ENCODE measurements at places on chromosomes 11 and 22.
A peak's percentile ranks its signal among the peaks of the same experiment; 100 is the strongest.

DNA sequence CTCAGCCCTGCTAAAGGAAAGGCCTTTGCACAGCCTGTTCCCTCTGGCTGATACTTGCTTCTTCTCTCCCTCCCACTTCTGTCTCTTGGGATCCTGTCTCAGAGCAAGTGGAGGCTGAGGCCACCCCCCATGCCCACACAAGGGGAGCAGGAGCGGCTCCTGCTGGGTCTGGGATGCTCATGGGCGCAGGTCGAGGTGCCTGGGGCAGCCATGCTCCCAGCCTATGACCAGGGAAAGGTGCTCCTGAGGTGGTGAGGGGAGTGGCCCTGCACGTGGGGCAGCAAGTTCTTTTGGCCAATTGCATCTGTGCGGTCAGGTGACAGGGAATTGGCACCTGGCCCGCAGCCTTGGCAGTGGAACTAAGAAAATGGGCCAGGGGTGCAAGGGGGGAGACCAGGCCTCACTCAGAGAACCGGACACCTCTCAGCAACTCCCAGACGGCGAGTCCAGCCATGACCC, 1.5 kb downstream of the MAPK11 start:
- no peak for DNase-seq

DNA sequence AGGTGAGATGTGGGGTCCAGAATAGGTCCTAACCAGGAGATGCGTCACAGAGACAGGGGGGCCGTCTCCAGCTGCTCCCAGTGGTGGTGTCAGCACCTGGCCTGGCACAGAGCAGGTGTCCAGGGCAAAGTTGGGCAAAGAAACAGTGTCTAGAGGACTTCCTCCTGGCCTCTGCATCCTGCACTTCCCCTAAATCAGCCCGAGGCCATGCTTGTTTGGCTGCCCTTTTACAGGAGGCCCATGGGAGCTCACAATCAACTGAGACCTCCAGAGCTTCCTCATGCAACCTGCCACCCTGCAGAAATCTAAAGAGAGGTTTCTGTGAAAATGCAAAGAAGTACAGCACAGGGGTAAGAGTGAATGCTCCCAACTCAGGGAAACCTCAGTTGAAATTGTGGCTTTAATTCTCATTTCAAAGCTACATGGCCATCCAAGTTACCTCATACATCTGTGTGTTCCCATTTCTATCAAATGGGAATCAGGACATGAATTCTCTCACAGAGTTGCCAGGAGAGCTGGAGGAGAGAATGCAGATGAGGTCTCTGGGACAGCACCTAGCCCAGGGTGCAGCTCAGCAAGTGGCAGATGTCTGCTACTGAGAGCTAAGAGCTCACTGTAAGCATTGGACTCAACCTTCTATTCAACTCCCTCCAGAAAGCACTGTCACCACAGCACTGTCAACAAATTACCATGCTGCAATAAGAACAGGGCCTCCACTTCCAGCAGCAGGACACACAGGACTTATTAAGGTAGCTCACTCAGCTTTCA, 32.6 kb downstream of the TCIRG1 start:
- no peak for DNase-seq

DNA sequence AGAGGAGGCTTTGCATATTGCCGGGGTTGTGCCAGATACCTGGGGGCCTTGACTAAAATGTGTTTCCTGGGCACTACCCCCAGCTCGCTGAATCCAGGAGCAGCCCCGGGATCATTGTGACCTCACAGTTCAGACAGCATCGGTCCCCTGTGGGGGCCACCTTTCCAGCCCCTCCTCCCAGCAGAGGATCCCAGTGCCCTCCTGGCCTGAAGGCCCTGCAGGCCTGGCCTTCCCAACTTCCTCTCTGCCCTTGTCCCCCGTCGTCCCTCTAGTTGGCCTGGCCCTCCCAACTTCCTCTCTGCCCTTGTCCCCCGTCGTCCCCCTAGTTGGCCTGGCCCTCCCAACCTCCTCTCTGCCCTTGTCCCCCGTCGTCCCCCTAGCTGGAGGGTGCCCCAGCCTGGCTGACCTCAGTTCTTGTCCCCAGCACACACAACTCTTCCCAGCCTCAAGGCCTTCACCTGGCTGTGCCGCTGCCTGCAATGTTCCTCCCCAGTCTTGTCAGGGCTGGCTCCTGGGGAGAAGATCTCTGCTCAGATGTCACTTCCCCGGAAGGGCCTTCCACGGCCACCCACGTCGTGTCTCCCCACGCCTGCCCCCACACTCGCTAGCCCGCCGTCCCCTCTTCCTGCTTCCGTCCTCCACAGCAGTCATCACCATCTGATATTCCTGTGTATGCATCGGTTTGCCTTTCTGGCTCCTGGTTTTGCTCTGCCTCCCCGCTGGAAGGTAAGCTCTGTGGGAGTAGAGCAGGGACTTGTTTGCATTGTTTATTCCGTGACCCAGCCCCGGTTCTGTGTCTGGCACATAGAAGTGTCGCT, 12.6 kb upstream of the ANO1 start:
- DNase-seq = no peak

DNA sequence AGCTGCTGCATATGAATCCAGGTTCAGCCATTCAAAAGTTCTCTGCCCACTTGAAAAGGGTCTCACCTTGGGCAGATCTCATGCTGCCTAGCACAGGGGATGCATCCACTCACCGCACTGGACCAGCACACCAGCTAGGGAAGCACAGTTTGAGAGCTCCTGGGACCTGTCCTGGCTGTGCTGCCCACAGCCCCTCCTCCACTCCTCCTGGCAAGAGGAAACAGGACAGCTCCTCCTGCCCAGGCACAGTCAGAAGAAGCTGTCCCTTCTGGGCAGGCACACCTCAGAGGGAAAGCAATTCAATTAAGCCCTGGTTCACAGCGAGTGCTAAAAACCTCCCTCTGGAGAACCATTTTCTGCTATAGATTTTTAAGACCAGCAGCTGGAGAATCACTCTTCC, 146.7 kb downstream of the ST3GAL4 start:
- no peak for DNase-seq

- no peak for DNase-seq
Measured at GRCh38 chr11:132576706-132577105, 955.6 kb downstream of the OPCML start.

DNA sequence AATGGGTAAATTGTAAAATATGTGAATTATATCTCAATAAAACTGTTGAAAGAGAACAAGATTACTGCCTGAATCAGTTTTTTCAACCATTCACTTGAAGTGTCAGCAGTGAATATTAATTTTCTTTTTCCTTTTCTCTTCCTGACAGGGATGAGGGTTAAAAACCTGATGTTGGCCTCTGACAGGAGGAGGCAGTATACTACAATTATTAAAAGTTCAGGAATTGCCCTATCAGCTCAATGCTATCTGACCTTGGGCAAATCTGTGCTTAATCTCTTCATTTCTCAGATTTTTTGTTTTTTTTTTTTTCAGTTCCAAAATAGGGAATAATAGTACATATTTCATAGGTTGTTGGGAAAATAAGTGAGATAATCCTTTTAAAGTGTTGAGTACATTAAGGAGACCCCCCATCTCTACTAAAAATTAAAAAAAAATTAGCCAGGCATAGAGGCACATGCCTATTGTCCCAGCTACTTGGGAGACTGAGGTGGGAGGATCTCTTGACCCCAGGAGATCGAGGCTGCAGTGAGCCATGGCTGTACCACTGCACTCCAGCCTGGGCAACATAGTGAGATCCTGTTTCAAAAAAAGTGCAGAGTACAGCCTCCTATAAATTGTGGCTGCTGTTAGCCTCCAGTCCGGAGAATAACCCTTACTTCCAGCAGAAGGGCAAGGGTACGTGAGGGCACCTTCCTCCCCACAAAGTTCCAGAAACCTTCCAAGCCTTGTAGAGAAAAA, 48.8 kb downstream of the TRIM44 start:
- no peak for DNase-seq

DNA sequence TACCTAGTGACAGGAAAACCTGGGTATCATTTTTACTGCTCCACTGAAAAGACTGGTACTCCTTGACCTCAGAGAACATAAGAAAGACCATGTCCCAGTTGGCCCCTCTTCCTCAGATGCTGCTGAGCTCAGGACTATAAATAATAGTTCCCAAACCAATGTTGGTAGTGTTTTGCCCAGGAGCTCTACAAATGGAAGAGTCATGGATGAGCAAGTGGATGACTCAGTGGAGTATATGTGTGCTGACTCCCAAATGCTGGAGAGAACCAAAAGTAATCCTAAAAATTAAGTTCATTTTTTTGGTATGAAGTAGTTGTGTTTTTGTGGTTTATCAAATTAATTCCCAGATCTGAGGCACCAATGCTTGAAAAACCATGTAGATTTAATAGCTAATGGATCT, 482.0 kb downstream of the KCNA4 start:
- DNase-seq = no peak

- no peak for DNase-seq
Measured at GRCh38 chr11:124482362-124483147, 37.1 kb upstream of the OR8B8 start.

GRCh38 chr11:126702165-126702720, 298.3 kb downstream of the KIRREL3 start:
- no peak for DNase-seq

- DNase-seq = no peak
Measured at GRCh38 chr22:48053486-48053885, 1291.0 kb downstream of the TBC1D22A start.

DNA sequence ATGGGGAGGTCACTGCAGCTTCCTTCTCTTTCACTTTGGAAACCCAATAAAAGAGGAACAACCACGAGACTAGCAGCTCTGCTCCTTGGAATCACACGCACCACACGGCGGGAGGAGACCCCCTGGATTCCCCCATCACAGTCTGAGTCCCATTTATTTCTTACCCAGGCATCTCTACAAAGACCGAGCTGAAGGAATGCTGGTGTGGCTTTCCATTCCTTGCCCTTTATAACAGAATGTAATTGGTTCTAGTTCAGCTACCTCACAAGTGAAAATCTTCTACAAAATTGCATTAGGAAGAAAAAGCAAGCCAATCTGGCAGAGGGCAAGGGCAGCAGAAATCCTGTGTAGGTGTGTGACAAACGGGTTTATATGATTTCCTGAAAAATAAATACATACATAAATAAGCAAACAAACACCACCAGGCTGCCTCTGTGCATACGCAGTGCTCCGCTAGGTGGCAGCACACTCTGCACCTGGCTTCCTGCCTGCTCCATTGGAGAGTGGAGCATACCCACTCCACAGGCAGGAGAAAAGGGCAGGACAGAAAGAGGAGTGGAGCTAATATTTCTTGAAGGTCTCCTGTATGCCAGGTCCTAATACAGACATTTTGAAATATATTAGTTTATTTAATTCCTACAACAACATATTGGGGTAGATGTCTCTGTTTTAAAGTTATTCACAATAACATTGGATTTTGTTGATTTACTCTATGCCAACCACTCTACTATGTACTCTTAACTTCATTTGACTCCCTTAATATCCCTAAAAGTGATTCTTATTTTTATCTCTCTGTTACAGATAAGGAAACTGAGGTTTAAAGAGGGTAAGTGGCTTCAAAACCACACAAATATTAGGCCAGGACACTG, 673.1 kb downstream of the KCNA4 start:
- peak; percentile 1 for DNase-seq

DNA sequence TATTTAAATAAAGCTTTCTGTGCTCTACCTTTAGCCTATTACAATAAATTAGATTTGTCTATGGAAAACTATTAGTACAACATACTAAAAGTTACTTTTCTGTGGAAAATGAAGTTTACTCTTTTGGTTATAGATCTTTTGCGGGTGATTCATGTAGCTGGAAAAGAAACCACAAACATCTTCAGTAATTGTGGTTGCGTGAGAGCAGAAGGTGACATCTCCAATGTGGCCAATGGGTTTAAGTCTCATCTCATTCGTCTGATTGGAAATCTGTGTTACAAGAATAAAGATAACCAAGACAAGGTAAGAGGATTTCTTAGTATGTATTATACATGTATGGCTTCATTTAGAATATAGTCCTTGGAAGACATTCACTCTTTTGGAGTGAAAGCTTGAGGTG, 68.6 kb downstream of the ATXN10 start:
- DNase-seq = no peak

GRCh38 chr11:16299884-16300782, 56.2 kb downstream of the SOX6 start:
- no peak for DNase-seq

GRCh38 chr11:68026391-68027105, 3.9 kb upstream of the NDUFS8 start:
- DNase-seq = no peak

DNA sequence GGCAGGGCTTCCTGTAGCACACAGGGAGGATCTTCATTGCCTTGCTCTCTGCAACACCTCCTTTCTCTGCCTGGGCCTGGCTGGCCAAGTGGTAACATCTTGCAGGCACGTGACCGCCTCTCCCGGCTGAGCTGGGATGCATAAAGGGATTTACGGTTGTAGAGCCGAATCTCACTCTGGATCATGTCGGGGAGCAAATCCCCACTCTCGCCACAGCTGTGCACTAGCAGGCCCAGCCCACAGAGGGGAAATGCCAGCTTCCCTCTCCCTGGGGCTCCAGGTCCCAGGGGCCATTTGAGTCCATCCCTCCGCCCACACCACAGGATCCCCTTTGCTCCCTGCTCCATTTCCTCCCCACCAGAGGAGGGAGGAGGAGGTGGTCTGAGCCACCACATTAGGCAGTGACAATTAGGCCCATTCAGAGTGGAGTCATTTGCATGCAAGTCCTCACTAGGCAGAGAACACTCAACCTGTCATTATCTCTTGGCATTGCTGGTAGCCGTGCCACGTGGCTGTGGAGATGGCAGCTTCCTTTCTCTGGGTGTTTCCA, 196.7 kb downstream of the DSCAML1 start:
- no peak for DNase-seq

DNA sequence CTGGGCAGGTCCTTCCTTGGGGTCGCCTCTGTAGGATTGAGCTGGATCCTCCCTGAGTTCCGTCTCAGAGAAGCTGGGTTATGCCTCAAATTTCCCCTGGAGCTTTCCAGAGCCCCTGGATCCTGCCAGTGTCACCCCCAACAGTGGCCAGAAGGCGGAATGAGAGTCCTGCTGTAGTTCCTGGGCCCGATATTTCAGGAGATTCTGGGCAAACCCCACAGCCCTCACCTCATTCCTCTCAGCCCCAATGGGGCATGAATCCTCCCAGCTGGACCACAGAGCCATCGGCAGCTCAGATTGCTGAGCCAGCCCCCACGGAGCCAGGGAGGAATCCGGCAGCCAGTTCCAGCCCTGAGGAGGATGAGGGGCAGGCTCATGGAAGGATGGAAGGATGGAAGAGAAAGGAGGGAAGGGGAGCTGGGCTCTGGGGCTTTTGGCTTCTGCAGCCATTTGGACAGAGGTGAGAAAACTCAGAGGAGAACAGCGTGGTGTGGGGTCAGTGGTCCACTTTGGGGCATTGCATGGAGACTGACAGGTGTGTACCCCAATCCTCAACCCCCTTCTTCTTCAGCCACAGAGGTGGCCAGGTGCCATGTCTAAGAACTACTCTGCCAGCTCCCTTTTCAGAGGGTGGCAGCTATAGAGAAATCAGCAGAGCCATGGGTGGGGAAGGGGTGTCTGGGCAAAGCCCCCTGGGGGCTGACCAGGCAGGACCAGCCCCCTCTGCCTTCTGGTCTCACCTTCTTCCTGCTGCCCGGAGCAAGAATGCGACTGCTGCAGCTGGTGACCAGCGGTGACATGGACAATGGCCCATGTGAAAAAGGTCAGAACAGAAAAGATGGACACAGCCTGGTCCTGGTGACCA, 867.6 kb downstream of the TBC1D22A start:
- no peak for DNase-seq

GRCh38 chr11:57299150-57299737, 25.5 kb downstream of the TNKS1BP1 start:
- DNase-seq = no peak

GRCh38 chr22:28992565-28993356, 68.9 kb downstream of the C22orf31 start:
- no peak for DNase-seq
